Globus pallidus (tissue), 1 donor: ENCODE measurements at places on chromosomes 6 and 20.

DNA sequence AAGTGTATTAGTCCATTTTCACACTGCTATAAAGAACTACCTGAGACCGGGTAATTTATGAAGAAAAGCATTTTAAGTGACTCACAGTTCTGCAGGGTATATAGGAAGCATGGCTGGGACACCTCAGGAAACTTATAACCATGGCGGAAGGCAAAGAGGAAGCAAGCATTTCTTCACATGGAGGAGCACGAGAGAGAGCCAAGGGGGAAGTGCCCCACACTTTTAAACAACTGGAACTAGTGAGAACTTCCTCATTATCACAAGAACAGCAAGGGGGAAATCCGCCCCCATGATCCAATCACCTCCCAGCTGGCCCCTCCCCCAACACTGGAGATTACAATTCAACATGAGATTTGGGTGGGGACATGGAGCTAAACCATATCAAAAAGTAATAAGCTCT is 28.3 kb upstream of the B3GAT2 start:
- no peak for DNase-seq

- DNase-seq, result peak; percentile 33
Measured at GRCh38 chr6:89122625-89123024, 4.8 kb upstream of the SRSF12 start.

DNA sequence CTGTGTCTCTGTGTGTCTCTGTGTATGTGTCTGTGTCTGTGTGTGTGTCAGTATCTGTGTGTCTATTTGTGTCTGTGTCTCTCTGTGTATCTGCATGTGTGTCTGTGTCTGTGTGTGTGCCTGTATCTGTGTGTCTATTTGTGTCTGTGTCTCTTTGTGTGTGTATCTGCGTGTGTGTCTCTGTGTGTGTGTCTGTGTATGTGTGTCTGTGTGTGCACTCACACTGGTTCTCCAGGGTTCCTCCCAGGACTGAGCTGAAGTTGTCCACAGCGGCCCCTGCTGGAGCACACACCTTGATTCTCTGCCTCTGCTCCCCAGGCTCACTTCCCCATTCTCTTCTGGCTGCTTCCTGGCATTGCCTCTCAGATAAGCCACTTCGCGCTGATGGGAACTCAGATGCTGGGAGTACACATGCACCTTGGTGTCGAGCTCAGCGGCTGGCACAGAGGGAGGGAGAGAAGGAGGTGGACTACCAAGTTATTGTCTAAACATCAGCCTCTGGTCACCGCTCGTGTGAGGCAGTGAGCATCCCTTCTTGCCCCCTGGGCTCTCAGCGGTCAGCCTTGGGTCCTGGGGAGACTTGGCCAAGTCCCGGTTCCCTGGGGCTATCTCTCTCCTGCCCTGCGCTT is 104.9 kb upstream of the NXT1 start:
- DNase-seq, result peak; percentile 26

DNA sequence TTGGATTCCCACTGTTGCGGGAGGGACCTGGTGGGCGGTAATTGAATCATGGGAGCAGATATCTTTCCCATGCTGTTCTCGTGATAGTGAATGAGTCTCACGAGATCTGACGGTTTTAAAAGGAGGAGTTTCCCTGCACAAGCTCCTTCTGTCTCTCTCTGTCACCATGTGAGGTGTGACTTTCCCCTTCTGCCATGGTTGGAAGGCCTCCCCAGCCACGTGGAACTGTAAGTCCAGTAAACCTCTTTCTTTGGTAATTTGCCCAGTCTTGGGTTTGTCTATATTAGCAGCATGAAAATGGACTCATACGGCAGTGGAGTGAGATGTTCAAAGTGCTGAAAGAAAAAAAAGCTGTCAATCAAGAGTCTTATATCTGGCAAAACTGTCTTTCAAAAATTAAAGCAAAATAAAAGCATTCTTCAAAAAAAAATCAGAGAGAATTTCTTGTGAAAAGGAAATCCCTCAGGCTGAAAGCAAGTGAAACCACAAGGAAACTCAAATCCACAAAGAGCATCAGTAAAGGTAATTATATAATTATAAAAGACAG is 15.5 kb upstream of the KIF25 start:
- no peak for DNase-seq

- DNase-seq, result no peak
Measured at GRCh38 chr6:145367149-145367548, 368.2 kb downstream of the EPM2A start.

- no peak for DNase-seq
Measured at GRCh38 chr6:44788387-44788981, 401.0 kb downstream of the CDC5L start.

- no peak for DNase-seq
Measured at GRCh38 chr6:12716298-12716916, at the start of gene PHACTR1. Gene PHACTR1, plus strand, starts transcription at chr6:12716767.
